Stimulated activated CD8-positive, alpha-beta memory T cell treated with anti-CD3 and anti-CD28 coated beads, Interleukin-7, amount 100 ng/mL, for 1 hour (primary cell): ENCODE measurements at places on chromosomes 3 and 15.

DNA sequence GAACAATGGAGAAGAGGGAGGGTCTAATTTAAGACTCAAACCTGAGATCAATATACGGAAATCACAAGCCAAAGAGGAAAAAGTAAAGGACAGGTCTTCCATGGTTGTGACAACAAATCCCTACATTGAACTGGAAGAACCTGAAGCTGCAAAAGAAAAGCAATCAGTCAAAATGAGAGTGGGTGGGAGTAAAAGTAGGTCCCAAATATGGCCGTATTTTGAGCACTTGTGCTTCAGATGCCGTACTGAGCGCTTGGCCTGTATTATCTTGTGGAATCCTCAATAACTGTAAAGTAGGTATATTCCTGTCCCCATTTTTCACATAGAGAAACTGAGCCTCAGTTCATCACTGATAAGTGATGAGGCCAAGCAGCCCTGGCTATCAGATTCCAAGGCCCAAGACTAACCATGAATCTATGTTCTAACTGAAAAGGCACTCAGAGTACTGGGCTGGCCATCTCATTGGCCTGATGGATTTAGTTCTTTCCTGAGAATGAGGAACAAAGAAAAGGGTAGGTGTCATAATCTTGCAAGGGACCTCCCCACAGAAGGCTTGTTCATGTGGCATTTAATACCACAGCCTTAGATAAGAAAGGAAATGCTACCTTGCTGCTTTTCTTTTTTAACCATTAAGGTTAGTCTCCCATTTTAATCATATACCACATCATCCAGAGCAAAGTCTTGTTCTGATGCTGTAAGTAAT, 52.5 kb downstream of the LRRN1 start:
- no peak for DNase-seq

DNA sequence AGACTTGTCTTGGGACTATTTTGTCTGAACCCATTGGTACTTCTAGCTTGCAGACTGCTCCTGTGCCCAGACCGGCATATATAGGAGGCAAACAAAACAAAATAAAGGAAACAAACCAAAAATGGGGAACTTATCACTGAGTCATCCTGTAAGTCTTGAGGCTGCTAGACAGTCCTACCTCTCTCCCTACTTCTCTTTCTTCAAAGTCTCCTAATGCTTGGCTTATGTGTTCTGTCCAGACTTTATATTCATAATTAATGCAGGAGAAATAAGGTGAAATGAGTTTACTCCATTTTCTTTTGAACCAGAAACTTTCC, 266.2 kb downstream of the ZNF385D start:
- DNase-seq, result no peak

DNA sequence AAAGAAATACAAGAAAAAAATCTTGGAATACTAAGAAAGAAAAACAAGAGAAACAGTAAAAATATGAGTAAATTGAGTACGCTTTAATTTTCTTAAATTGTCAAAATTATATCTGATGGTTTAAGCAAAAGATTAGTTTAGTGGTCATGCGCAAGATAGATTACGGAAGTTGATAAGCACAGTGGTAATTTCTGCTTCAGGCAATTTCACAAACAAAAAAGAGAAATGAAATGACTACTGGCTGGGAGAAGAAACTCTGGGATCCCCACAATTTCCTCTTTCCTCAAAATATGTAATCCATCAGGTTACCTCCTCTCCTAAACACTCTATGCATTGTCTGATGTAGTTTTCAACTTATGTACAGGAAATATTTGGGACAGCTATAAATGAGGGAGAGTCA, 9.0 kb downstream of the MYD88 start:
- no peak for DNase-seq

DNA sequence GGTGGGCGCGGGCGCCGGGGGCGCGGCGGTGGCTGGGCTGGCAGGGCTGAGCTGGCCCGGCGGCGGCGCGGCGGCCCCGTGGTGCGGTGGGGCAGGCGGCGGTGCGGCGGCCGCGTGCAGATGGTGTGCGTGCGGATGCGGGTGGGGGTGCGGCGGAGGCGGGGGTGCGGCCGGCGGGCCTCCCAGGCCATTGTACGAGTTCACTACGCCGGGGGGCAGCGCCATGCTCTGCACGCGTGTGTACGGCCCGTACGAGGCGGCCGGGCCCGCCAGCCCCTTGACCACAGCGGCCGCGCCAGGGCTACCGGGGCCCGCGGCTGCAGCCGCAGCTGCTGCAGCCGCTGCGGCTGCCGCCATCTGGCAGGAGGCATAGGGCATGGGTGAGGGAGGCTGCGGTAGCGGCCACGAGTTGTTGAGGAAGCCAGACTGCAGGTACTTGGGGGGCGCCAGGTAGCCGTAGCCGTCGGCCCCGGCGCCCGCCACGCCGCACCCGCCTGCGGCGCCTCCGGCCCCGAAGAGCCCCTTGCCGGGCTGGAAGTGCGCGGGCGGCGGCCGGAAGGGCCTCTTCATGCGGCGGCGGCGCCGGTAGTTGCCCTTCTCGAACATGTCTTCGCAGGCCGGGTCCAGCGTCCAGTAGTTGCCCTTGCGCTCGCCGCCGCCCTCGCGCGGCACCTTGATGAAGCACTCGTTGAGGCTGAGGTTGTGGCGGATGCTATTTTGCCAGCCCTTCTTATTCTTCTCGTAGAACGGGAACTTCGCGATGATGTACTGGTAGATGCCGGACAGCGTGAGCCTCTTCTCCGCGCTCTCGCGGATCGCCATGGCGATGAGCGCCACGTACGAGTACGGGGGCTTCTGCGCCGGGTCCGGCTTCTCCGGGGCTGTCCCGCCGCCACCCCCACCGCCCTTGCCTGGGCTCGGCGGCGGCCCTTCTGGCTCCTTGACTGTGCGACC, 951 bp downstream of the FOXL2 start:
- no peak for DNase-seq

DNA sequence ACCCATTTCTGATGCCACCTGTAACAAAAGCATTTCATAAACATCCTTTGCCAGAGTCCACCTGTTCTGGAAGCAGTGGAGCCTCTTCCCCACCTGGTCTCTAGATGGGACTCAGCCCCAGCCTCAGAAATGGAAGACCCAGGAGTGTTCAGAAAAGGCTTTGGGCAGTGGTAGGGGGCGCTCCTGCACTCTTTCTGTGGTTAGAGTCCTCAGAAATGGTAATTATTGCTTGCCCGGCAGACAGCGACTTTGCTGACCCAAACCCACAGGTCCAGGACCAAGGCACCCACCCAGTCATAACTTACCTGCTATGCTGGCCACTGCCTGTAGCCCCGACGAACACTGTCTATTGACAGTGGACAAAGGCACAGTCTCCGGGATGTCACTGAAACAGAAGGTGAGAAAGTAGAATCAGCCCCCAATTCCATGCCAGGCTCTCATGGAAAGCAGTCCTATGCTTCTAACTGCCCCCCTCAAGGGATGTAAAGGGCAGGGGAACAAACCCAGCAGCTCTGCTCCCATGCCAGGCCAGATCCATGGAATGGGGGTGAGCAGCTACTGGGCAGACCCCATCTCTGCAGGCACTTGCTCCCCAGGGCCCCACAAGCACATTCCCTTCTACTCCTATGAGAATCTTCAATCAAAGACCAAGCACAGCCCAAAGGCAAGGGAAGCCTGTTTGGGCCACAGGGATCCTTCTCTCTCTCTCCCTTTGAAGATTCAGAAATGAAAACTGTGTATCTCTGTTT, 5.1 kb downstream of the ACAA1 start:
- no peak for DNase-seq

GRCh38 chr3:43238801-43239200, 47.5 kb upstream of the SNRK start:
- DNase-seq, result no peak

DNA sequence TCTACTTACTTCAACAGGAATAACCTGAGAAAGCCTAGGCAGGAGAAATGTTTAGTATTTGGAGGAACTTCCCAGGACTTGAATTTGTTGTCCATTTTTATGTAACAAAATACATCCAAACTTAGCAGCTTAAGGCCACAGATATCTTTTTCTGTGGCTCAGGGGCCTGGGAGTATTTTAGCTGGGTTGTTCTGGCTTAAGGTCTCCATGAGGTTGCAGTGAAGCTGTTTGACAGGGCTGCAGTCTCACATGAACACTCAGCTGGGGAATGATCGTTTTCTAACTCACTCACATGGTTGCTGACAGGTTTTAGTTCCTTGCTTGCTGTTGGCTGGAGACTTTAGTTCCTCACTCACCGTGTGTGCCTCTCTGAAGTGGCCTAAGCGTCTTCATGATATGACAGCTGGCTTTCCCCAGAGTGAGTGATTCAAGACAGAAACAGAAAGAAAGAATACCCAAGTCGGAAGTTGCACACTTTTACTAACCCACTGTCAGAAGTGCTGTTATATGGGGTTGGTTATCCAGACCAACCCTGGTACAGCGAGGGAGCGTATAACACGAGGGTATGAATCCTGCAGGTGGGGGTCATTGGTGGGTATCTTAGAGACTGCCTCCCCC, 229.7 kb upstream of the TBL1XR1 start:
- DNase-seq, result no peak

DNA sequence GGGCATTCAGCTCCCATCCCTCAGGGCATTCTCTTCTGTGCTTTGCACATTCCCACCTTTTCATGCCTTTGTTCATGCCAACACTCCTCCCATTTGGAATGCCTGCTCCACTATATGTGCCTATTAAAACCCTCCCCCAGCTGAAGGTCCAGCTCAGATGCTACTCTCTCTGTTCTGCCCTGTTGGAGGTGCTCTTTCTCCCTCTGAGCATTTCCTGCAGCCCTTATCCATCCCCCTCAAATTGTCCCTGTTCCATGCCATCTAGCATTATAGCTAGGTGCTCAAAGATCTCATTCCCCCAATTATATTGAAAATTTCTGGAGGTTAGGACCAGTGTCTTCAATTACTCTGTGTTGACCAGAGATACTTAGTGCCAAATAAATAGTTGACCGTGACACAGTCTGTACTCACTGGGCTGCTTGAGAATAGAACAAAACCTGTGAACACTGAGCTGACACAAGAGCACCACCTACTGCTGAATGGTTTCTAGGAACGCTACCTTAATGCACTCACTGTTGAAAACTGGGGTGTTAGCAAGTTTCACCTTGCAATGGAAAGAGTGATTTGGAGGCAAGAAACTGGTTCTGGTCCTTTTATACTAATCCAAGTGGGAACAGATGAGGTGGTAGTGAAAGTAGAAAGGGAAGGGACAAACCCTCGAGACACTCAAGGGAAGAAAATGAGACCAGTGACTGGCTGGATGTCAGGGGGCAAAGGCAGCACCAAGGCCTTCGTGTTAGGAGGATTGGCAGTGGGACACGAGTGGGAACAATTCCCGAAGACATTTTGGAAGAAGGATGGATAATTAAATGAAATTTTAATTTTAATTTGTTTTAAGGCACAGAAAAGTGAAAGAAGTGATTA, 289.8 kb upstream of the ROPN1 start:
- no peak for DNase-seq

DNA sequence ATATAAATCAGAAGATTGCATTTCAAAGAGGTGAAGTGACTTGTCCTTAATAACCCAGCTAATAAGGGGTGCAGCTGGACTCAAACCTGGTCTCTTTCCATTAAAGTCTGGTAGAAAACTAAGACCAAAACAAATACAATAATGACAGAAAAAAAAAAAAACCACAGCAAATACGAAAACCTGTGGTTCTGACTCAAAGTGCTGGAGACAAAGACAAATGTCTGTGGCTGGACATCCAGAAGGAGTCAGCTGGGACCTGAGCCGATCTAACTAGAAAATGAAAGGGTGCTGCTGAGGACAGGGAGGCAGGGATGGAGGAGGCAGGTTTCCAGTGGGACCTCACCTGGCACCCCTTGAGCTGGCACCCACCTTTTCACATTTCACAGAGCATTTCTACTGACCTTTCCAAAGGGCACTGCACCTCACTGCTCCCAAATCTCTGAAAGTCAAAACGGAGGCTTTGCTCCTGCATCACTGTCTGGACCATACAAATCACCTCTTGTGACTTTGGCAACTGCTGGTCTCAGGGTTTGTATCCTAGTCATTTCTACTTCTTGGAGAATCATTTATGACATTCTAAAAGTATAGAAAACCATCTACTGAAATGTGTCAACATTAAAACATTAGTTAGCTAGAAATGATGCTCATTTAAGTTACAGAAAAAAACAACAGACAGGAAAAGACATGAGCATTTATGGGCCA, 61.7 kb downstream of the CCNL1 start:
- no peak for DNase-seq

DNA sequence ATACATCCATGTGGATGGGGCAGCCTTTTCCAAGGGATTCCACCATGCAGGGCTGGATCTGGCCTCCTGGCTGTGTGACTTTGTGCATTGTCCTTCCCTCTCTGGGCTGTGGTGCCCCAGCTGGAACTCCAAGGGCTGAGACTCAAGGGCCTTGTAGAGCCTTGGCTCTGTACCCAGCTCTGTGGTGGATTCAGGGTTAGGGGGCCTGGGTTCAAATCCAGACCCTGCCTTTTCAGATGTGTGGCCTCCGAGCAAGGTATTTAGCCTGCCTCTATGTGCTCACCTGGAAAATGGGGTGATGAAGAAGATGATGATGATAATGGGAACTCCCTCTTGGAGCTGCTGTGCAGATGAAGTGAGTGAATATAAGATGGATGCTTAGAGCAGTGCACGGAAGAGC, 161.9 kb downstream of the WNT7A start:
- DNase-seq, result no peak

GRCh38 chr3:190517687-190518086, 3.8 kb downstream of the IL1RAP start:
- DNase-seq, result no peak

GRCh38 chr3:54866251-54866650, 61.6 kb downstream of the LRTM1 start:
- no peak for DNase-seq

GRCh38 chr3:45861043-45861719, 19.3 kb upstream of the LZTFL1 start:
- DNase-seq, result no peak

GRCh38 chr3:172615296-172615695, 92.1 kb upstream of the TNFSF10 start:
- no peak for DNase-seq

- no peak for DNase-seq
Observed at GRCh38 chr3:37694284-37694675, 167.4 kb upstream of the CTDSPL start.

DNA sequence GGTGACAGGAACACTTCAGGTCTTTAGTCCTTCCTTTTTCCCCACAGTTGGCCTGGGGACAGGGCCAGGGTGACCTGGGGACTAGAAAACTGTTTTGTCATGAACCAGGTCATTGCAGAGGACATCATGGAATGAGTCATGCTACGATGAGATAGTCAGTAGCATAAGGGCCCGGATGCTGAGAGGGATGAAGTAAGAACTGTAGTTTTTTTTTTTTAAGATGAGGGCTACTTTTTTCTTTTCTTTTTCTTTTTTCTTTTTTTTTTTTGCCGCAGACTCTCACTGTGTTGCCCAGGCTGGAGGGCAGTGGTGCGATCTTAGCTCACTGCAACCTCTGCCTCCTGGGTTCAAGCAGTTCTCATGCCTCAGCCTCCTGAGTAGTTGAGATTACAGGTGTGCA, 8.0 kb downstream of the MAP2K5 start:
- no peak for DNase-seq

DNA sequence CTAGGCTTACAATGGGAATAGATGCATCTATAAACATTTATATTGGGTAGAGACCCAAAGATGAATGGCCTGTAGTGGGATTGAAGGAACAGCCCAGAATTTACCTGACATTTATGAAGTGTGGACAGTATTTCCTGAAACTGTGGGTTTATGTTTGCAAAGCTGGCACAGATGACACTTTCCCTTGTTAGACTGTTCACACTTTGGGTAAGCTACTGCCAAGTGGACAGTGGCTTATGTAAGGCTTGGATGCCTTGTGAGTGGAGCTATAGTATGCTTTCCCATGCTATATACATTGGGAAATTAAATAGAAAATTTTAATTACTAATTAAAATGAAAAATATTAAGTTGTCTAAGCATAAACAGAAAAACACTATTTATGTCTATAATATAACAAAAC, 48.5 kb downstream of the STARD9 start:
- no peak for DNase-seq

GRCh38 chr3:76615719-76616118, 424.2 kb upstream of the ROBO2 start:
- no peak for DNase-seq
